ENCODE measurements at places on chromosomes 5 and 9. TPM values are rescaled to one million over a fixed set of nuclear protein-coding genes. Genes with fewer than 3 reads are reported as not detected.

LCN2 gene
- total RNA-seq, result 1.6 TPM

QRFP gene
- total RNA-seq, result 0.78 TPM

CDH6 gene
- total RNA-seq, result 29.5 TPM

SCGB3A1 gene
- total RNA-seq, result 0.53 TPM

HACD4 gene
- total RNA-seq, result 1.4 TPM

KIF24 gene
- total RNA-seq, result 1.0 TPM

RABEPK gene
- total RNA-seq, result 17.0 TPM

CDH9 gene
- 6.6 TPM for total RNA-seq

SPATA31E1 gene
- total RNA-seq, result 0.49 TPM

GRIN1 gene
- total RNA-seq, result 4.1 TPM
